ENCODE measurements at places on chromosomes 3 and 15.

DNA sequence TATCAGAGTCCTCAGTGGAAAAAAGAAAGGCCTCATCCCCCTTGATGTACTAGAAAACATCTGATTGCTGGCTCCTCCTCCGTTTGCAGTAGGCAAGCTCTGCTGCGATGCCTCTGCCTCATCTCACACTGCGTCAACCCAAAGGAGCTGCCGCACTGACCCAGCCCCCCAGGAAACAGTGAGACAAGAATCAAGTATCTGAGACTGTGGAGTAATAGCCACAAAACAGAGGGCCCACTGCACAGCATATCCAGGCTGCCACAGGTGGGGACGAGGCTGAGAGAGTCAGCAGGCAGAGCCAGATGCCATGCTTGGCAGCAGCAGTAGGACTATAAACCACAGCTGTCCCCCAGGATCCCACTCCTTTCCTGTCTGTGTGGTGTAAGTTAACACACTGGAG lies 165.9 kb downstream of the STAC start:
- no peak for DNase-seq

DNA sequence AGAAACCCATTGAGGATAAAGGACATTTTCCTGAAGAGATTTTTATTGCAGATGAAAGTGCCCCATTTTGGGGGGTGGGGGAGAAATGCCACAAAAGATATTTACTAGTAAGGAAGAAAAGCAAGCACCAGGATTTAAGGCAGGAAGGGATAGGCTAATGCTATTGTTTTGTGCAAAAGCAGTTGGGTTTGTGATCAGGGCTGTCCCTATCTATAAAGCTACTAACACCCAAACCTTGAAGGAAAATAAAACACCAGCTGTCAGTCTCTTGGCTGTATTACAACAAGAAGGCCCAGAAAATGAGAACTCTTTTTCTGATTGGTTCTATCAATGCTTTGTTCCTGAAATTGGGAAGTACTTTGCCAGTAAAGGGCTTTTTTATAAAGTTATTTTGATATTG lies 56.0 kb downstream of the CD200 start:
- no peak for DNase-seq

- no peak for DNase-seq
Observed at GRCh38 chr15:79186616-79187015, 95.9 kb upstream of the ANKRD34C start.

GRCh38 chr15:77544162-77544561 lies 88.5 kb downstream of the LINGO1 start:
- no peak for DNase-seq

GRCh38 chr3:148820361-148821245 lies 7.0 kb upstream of the CPB1 start:
- DNase-seq: no peak

GRCh38 chr3:127889976-127890650 lies 24.9 kb upstream of the KBTBD12 start:
- DNase-seq: no peak

DNA sequence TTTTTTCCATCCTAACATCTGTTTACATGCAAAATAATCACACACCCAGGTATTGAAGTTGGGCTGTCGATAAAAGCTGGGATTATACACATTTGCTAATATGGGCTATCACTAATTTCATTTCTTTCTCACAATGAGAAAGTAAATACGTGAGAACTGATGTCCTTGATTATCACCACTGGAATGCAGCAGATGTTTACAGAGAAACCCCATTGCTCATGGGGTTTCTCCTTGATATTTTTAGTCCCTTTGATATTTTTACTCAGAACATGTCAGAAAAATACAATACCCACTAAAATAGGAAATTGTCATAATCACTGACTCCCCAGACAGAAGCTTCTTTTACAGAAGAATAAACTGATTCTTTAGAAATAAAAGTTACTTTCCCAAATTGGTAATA lies 535.1 kb upstream of the CCDC54 start:
- no peak for DNase-seq

DNA sequence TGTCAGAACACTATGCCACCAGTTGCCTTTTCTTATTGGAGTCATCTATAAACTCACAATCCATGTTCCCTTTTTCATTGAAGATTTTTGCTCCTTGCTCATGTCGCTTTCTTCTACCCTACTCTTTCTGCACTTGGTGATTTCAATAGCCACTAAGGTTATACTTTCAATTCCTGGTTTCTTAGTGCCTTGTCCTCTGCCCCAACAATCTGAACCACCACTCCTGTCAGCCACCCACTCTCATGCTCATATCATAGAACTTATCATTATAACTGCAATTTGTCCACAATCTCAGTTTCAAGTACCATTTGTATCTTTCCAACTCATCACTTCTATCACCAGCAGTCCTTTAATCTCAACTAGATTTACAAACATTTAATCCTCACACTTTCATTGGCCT lies 10.0 kb upstream of the GRAMD1C start:
- no peak for DNase-seq

DNA sequence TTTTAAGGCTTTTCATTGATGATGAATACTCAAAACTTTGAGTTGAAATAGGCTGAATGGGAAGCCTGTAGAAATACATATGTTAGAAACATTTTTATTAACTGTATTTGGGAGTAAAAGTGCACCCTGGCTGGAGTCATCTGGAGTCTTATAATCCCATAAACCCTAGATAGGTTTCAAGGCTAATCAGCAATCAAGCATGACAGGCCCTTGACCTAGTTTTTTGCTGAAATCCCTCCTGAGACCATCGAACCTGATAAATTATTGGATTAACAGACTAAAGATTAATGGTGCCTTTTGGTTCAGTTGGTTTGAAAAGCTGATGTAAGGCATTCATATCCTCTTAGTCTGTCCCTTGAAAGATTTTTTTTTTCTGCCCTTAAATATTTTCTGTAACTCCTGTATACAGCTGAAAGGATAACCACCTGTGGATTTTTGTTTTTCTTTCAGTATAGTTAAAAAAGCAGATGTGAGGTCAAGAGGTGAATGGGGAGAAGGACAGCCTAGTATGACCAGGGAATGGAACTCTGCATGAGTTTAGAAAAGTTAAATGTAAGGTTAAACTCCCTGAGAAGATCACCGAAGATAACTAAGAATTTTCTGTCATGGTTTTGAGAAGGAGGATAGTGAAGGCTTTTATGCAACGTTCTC lies 69.4 kb upstream of the STXBP5L start:
- no peak for DNase-seq

DNA sequence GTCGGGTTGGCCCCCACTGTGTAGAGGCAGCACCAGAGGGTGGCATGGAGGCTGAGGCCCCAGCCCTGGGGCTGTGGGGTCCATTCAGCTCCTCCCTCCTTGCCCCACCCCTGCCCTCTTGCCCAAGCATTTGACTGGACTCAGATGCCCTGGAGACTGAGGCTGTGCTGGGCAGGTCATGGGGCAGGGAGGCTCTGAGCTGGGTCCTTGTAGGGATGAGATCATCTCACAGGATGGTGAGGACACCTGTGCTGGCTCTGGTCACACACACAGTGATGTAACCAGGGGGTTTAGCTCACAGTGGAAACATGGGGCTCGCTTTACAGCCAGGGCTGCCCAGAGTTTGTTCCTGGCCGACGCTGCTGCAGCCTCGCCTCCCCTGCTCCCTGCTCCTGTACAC lies 17.8 kb downstream of the ALPK3 start:
- DNase-seq: no peak

DNA sequence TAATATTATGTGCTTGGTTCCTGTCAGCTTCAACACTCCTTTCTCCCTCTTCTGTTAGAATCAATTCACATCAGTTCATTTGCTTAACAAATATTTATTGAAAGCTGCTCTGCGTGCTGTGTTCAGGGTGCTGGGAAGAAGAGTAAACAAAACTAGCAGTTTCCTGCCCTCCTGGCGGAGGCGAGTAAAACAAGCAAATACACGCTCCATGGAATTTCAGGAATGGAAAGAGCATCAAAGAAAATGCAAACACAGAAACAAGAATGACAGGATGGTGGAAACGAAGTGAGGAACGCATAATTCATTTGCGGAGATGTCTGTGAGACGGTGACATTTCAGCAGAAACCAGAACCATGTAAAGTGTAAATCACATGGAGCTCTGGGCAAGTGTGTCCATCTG lies 49.4 kb upstream of the SPTSSB start:
- DNase-seq: no peak

DNA sequence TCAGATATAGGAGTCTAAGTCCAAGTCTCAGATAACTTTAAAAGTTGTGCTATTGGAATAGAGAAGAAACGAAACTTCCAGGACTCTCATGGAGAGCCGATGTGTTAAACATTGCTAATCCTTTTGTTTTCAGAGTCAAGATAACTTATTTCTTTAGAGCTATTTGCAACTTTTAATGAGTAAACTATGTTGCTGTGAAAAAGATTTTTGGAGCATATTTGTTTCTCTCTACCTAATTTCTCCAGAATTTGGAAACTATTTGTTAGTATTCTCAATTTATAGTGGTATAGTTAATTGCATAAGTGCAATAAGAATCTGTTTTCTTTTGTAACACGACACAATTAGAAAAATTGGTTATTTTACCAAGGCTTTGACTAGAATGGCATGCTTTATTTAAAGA lies 588.9 kb downstream of the NTRK3 start:
- DNase-seq: no peak

- no peak for DNase-seq
Observed at GRCh38 chr15:62894322-62895085, 148.0 kb upstream of the TPM1 start.

DNA sequence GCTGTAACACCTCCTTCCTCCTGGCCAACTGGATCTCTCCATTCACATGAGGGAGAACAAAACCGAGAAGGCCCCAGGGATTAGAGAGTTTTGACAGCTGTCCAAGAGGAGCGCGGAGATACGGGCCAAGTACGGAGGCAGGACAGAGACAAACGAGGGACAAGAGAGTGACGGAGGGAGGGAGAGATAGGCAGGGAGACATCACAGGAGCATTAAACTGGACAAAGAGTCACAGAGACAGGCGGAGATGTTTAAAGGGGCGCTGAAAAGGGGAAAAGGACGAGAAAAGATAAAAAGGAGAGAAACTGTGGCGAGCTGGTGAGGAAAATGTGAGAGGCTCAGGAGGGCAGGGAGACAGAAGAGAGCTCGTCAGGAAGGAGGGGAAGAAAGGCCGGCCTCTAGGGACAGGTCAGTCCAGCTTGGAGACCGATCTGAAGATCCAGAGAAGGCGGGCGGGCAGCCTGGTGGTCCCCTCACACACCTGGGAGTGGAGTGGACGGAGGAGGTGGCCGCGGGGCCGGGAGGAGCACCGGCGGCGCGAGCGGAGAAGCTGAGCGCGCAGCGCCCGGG lies 40.5 kb upstream of the ROPN1 start:
- no peak for DNase-seq

DNA sequence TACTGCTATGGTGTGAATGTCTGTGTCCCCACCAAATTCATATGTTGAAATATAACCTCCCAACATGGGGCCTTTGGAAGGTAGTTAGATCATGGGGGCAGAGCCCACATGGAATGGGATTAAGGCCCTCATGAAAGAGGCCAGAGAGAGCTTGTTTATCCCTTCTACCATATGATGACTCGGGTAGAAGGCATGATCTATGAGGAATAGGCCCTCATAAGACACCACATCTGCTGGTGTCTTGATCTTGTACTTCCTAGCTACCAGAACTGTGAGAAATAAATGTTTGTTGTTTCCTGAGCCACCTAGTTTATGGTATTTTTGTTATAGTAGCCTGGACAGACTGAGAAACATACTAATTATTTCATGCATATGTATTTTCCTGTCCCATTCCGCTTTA lies 51.9 kb downstream of the WWTR1 start:
- DNase-seq: no peak

DNA sequence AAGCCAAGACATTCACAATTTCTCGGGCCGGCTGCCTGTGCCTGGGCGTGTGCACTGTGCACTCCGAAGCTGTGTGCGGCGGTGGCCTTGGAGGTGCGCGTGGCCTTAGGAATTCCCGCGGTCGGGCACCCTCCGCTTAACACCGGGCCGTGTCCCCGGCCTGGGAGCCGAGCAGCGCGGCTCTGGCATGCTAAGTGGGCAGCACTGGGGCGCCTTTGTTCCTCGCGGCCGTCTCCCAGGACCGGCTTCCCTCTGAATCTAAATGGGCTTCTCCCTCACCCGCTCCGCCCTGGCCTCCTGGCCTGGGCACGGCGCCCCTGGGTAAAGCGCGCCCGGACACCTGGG lies 498 bp upstream of the ARNT2 start:
- no peak for DNase-seq

DNA sequence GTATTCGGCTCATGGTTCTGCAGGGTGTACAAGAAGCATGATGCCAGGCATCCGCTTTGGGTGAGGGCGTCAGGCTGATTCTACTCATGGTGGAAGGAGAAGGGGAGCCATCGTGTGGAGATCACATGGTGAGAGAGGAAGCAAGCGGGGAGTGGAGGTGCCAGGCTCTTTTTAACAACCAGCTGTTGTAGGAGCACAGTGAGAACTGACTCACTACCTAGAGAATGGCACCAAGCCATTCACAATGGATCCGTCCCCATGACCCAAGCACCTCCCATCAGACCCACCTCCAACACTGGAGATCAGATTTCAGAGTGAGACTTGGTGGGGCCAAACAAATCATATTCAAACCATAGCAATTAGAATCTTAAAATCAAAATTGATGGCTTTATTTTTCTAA lies 259.8 kb upstream of the CTDSPL start:
- no peak for DNase-seq

DNA sequence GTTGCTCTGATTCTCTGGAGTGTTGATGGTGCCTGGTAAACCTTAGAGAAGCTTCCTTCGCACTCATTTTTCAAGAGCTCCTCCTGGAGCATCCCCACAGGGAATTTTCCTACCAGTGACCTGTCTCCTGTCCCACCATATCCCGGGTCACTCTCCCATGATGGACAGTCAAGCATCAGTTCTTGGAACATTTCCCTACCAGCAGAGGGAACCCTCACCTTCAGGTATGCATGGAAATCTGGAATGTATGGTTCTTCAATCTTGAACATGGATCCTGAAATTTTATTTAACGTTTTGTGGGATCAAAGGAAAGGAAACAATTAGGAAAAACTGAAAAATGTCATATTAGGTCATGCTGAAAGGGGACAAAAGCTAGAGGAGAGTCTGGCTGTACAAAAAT lies 153.8 kb downstream of the SPATA16 start:
- no peak for DNase-seq

DNA sequence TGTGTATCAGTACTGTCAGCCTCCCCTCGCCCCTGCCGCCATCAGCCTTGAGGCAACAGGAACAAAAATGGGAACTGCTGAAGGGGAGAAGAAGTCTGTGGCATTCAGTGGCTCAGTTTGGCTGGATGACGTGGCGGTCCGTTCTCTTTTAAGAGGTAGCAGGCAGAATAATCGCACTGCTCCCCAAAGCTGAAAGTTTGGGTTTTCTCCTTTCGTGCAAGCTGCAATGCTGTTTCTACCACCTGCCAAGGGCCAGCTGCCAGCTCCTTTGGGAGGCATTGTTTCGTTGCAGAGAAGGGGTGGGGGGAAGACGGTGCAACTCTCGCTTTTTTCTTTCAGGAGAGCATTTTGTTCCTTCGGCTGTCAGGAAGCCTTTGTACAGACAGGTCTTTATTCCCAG lies 369.6 kb upstream of the RORA start:
- no peak for DNase-seq

GRCh38 chr15:90097475-90097874 lies 4.8 kb downstream of the IDH2 start:
- peak; percentile 66 for DNase-seq

GRCh38 chr3:31116651-31117050 lies 222.2 kb upstream of the GADL1 start:
- no peak for DNase-seq

- no peak for DNase-seq
Observed at GRCh38 chr3:100440895-100441294, 39.6 kb downstream of the LNP1 start.
